ENCODE measurements at places on chromosomes 11 and 22. TPM values are rescaled to one million over a fixed set of nuclear protein-coding genes. Genes with fewer than 3 reads are reported as not detected.

DNA sequence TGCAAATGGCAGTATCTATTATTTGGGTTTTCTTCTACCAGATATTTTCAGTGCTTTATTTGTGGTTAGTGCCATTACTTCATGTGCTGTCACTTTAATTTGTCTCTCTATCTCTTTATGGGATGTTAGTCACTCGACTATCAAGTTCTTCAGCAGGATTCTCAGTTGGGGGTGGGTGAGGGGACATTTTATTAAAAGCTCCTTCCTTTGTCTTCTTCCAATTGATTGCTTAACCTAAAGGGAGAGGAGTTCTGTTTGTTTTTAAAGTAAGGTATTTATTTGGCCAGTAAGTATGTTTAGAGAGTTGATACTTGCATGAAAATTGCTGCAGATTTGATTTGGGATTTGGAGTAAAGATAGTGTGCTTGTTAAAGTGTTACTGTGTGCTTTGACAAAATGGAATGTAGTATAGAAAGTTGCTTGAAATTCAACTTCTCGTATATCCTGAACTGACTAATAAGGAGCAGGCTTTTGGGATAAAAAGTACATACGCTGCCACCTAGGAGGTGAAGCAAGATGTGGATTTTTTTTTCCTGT is 10.3 kb downstream of the YAP1 start:
- DNase-seq = no peak

GRCh38 chr22:44625421-44625760 is 76.6 kb upstream of the PRR5 start:
- DNase-seq = no peak

The MPEG1 gene
- total RNA-seq = not detected

The PLEKHB1 gene
- 0.10 TPM for total RNA-seq

DNA sequence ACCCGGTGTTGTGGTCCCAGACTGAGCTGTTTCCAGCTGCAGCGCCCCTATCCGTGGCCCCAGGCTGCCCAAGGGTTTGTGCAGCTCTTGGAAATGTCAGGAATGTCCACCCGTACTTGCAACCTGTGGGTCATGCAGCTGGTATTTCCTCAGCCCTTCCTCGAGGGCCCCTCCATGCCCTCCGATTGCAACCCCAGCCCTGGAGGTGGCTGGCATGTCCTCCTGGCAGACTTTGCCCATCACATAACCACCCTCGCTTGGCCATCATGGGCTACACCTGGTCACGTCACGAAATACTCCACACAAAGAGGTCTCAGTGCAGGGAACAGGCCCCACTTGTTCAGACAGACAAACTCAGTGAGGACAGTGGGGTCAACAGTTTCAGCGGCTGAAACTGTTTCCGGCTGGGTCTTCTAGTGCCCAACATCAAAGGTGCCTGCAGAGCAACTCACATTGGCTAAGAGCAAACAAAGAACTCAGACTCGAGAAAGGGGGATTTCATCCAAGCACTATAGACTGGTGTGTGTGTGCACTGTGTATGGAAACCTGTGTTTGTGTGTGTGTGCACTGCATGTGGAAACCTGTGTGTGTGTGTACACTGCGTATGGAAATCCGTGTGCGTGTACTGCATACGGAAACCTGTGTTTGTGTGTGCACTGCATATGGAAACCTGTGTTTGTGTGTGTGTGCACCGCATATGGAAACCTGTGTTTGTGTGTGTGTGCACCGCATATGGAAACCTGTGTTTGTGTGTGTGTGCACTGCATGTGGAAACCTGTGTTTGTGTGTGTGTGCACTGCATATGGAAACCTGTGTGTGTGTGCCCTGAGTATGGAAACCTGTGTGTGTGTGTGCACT is 72.8 kb upstream of the CCND1 start:
- no peak for DNase-seq

- DNase-seq = no peak
Observed at GRCh38 chr11:65376138-65376713, 6.2 kb downstream of the SLC25A45 start.

GRCh38 chr11:35118906-35119305 is 20.1 kb upstream of the CD44 start:
- DNase-seq = no peak
